ENCODE measurements at places on chromosomes 3 and 15.
A peak's percentile ranks its signal among the peaks of the same experiment; 100 is the strongest.

GRCh38 chr3:187979564-187979963, 174.4 kb upstream of the LPP start:
- no peak for DNase-seq

DNA sequence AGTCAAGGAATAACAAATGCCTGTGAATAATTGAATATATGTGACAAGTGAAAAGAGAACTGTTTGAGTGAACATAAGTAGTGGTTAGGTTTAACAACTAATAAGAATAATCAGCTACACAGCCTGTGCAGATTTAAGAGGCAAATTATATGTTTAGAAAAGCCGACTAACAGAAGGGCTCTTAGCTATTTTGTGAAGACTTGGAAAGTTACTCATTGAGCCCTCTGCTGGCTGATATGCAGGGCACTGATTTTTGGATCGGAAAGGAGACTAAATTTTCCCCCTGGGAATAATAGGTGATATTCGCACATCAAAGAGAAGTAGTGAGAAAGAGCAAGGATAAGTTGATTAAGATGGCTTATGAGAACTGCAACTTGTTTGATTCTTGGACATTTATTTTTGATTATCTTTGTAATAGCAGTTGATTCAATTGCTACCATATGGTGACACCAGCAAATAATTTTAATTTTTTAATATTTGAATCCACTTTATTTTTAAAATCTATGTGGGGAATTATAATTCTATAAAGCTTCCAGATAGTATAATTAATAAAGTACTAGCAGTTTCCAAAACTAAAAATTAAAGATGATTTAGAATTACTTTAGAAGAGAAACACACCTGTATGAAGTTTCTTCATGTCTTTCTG, 156.2 kb downstream of the NLGN1 start:
- DNase-seq = peak; percentile 65

DNA sequence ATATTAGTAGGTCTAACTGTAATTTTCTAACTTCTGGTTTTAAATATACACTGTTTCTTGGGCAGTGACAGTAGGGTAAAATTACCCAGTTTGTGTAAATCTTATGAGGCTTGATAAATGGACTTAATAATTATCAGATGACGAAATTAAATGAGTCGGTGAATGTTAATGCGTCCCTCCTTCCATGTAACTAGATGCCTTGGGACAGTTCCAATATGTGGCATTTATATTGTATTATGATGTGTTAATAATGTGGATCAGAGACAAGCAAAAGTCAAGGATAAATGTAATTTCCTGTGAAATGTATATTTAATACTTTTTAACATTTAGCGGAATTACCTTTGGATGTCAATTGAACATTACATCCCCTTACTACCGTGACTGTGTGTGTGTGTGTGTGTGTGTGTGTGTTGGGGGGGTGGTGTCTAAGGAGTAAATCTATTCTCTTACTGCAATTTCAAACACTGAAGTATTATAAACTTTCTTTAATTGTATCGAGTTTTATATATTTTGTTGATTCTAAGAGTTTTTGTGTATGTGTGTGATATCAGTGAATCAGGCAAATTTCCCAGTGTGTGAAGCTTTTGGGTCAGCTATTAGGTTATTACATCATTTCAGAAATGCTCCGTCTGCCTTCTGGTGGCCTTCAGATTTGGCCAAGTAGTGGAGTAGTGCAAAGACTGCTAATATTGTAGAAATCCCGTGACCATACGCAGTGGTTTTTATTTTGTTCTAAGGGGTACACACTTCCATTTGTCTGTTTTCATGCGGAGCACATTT, 50.1 kb downstream of the CNTN4 start:
- DNase-seq = no peak

DNA sequence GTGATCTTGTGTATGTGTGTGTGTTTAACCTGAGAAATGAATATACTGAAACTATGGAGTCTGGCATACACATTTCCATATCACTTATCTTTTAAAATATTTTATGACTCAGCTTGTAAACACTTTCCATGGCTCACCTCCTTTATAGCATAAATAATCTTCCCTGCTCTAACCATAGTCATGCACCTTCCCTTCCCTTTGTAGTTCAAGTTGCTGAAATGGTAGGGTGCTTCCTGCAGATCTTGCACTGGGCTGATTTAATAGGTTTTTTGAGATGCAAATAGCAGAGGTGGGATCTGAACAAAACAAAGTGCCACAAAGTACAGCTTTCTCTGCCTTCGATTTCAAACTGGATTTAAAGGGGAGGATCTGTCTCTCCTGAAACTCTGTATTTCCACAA, 712.7 kb upstream of the LMCD1 start:
- DNase-seq = no peak

DNA sequence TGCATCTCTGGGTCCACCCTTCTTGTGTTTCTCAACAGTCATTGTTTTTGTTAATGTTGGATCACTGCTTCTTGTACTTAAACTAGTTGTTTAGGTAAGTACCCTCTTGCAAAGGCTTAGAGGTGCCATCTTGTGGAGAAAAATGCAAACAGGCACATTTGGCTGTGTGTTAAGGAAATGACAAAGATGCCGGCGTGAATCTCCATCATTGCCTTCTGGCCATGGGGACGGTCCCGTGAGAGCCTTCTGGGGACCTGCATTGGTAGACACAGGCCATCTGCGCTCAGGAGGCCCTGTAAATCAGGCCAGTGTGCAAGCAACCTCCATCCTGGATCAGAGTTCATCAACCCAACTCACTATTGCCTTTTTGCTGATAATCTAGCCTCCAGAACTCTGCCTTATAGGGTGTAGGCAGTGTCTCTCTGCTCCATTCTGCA, 158.6 kb upstream of the NR2E3 start:
- DNase-seq = peak; percentile 53

- DNase-seq = no peak
These were observed 631.3 kb downstream of the FOXP1 start for GRCh38 chr3:70952033-70952747.

- peak; percentile 19 for DNase-seq
These were observed 17.6 kb downstream of the ACAD11 start for GRCh38 chr3:132641837-132642538.

DNA sequence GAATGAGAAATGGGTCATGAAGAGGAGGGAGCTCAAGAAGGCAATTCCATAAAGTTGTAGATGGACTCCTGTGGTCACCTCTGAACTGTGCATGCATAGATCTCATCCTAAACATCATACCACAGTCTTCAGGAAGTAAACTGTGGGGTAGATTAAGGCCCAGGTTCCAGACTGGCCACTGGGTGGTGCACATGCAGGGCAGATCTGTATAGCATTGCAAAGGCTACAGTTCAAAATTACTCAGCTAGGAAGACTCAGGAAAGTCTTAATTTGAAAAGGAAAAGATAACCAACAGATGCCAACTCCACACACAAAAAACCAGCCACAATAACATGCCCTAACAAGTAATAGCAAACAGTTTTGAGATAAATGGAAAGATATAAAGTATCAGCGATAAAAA, 20.3 kb downstream of the KY start:
- DNase-seq = no peak

- DNase-seq = no peak
These were observed 404.7 kb upstream of the TGFBR2 start for GRCh38 chr3:30201715-30202114.

DNA sequence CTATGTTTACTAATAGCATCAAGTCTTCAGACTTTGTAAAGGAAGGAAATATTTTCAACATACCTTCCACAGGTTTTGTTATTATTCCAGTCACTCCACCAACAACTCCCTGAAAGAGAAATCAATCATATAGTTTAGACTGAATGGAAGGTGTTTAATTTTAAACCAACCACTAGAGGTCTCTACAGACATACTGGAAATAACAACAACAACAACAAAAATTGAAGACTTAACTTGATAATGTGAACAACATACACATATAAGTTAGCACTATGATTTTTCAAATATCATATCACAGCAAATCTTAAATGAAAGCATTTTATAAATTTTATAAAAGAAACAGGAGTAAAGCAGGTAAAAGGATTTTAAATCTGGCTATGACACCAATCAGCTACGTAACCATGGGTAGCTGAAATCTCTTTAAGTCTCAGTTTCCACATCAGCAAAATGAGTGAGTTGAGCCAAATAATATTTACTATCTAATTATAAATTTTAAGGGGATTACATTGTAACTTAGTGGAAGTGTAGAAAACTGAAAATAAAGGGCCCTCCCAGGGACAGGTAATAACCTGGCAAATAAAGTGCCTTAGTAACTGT, 188.2 kb downstream of the VPS13C start:
- no peak for DNase-seq

DNA sequence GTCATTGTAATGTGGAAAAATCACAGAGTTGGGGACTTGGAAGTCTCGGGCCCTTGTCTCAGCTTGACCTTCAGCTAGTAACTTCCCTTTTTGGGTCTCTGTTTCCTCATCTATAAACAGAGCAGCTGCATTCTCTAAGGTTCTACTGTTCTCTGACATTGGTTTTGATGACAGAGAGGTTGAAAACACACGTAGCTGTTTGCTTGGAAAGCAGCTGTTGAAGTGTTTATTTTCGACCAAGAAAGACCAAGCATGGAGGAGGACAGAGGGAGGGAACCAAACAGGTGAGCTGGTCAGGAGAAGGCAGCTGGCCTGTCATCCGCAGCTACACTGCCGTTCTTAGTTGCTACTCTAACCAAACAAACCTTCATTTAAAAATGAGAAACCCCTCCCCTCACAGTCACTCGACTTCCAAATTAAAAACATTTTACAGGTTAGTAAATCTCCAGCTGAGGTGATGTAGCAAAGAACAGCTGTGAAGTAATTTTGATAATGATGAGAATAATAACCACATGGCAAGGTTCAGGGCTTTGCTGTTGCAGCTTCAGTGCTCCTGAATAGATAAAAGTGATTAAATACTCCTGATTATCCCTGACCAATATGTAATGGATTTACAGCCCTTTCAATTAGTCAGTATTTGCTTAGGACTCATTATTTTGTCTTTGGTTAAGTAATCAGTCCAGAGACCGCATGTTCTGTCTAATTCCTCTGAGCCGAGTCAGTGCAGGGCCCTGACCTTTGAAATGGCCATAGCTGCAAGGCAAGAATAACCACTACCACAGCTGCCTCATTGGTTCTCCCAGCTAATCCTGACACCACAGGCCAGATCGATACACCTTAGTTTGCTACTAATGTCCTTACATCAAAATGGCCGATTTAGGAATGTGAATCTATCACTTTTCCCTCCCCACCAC, 65.3 kb downstream of the MEIS2 start:
- DNase-seq = no peak

GRCh38 chr3:154977666-154978065, 102.5 kb upstream of the MME start:
- DNase-seq = no peak

DNA sequence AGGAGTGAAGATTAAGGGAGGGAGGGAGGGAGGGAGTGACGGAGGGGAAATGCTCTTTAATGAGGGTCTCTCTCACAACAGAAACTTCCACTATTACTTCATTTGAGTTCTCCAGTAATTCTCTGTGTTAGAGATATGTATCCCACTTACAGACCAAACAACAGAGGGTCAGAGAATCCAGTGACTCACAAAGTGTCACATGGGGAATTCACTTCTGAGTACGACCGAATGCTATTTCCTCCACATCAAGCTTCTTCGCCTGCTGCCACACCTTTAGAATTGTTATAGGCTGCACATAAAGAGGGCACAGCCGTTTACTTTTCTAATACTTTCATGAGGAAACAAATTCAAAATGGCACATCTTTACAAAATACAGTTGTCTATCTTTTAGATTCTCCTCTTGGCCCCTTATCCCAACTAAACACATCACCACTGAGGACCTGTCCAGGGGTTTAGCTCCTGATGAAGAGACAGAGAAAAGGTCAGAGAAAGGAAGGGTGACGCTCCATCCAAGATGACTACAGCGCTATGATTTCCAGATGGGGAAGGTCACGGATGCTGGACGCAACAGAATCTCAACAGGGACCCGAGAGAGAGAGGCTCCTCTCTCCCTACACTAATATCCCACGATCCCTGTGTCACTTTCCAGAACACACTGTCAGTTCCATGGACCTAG, 119.0 kb downstream of the XXYLT1 start:
- DNase-seq = no peak

DNA sequence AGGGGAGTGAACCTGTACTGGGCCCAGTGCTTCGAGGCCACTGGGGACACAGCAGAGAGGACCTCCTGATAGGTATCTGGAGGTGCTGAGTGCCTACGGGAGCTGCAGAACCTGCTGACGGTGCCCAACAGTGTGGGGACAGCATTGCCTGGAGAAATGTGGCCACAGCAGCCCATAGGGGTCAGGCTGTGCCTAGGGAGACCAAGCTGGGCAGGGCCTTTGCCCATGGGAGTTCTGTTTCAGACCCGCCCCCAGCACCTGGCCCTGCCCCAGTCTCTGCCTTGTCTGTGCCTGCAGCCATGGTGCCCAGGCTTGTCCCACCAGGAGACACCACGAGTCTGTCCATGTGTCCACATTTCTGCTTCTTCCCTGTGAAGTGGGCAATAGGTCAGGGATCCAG, 15.3 kb upstream of the RPL32 start:
- DNase-seq = no peak

DNA sequence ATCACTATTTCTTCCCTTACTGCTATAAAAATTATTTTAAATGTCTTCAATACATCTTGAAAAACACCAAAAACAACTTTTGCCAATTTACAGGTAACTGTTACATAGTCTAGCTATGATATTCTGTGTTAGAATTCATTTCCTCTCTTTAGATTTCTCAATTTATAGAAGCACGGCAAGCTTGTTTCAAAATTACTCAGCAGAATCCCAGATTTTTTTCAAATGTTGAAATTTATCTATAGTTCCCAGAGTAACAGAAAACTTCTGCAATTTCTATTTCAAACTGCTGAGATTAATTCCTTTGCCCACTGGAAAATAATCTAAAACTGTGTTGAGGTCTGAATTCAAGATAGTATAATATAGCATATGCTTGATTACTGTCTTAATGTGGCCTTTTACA, 41.2 kb downstream of the CCPG1 start:
- no peak for DNase-seq
